ENCODE measurements at places on chromosomes 6 and 20.

DNA sequence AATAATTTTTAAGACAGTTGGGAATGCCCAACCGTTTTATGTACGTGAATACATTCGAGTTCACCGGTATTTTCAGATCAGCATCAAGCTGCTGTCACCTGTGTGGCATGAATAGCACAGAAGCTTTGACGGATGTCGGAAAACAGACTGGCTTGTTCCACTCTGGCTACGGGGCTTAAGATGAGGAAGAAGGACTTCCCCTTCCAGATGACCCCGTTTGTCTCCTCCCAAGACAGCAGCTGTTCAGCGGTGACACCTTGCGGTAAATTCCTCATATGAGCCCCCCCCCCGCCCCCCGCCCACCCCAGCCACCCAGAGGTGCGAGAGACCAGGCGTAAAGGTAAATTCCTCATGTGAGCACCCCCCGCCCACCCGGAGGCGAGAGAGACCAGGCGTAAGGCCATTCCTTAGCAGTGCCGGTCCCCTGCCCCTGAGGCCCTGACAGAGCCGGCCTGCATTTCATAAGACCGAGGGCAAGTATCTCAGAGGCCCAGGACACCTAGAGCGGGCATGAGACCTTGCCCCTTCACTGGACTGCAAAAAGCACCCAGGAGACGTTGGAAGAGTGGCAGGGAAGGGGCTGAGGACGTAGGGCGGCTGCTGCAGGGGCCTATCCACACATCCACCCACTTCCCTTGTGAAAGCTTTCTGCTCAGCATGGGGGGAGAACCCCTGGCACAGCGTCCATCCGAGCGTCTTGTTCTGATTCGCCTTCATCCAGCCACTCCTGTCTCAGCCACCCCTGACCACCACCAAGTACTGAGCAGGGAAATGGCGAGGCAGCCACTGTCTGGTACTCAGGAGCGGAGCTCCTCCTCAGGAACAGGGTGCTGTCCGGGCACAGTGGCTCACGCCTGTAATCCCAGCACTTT lies 7.3 kb upstream of the PCMTD2 start:
- DNase-seq, result no peak

DNA sequence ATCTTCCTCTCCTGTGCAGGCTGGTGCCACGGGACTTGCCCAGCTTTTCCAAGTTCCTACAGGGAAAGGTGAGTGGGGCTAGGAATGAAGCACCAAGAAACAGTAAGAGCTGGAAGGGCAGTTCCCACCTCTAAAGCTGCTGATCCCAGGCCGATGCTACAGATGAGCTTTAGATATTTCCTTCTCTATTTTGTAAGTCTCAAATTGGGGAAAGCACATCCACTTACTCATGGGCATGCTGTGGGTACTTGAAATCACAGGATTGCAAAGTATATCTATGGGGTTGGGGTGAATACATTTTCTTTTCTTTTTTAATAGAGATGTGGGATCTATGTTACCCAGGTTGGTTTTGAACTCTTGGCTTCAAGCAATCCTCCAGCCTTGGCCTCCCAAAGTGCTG lies 3.1 kb downstream of the ZBTB2 start:
- DNase-seq, result no peak

GRCh38 chr20:36541227-36541767 lies at the start of gene MYL9:
Gene MYL9, plus strand, starts transcription at chr20:36541519. Its CDS starts 3,366 bp downstream, at chr20:36544885.
- DNase-seq, result no peak

DNA sequence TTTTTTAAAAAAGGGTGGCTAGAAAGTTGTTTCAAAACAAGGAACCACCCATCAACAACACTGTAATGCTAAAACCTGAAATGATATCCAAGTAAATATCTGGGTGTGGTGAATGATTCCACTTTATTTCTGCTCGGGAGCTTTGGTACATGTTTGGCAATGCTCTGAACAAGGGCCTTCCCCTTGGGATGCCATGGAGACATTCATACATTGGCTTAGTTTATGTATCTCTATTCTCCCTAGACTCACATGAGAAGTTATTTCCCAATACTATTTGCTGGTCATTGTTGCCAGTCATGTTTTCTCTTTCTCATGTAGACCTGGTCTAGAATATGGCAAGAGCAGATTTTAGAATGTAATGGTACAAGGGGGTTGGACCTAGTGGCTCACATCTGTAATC lies 22.9 kb downstream of the ADTRP start:
- no peak for DNase-seq

GRCh38 chr6:52251113-52251512 lies 6.8 kb upstream of the IL17F start:
- DNase-seq, result no peak

GRCh38 chr6:41687501-41688175 lies 47.8 kb downstream of the TFEB start:
- no peak for DNase-seq

- no peak for DNase-seq
These were observed 36.4 kb upstream of the SMOC2 start for GRCh38 chr6:168404560-168404959.

Measured in activated T-cell treated with anti-CD3 and anti-CD28 coated beads for 4 hours (primary cell).